Epithelial cell of esophagus (primary cell): ENCODE measurements at places on chromosomes 11 and 22.

DNA sequence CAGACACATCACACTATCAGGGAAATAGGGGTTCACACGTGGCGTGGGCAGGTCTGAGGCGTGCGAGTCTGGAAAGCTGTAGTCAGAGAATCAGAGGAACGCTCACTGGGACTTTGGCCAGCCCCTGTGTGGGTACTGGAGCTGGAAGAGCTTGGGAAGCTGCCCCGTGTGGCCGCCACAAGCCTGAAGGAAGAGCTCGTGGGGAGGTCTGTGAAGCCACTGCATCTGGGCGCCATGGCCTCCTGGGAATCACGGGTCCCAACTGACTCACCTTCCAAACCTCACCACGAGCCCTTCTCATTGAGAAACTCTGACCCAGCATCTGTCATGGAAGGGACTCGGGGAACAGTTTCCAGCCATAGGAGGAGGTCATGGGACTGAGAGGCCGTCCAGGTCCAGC is 5.9 kb upstream of the MRGPRF start:
- no peak for DNase-seq

GRCh38 chr11:124896821-124897391 is 759 bp downstream of the ROBO4 start:
- DNase-seq = no peak

DNA sequence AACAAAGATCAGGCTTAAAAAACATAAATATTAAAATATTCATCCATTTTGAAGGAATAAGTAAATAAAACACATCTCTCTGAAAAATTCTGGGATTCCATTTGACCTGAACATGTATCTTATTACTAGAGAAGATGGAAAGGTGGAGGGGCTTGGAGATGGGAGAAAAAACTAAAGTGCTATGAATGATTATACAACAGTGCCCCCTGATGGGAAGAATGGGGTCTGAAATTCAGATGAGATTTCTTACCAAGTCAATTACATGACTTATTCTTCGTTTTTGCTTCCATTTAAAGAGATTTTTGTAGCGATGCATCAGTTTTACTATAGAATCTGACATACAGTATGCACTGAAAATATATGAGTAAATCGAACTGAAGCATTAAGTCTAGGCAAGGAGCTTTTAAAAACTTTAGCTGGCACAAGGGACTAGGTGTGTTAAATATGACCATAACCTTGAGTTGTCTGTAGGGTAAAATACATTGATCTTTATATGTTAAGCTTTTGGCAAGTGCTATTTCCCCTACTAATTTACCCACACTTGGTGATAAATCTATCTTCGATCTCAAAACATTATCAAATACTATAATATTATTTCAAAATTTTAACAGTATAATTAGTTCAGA is 718.8 kb downstream of the CNTN5 start:
- peak; percentile 50 for DNase-seq

GRCh38 chr11:27701355-27702105 is 1.3 kb upstream of the BDNF start:
- DNase-seq = peak; percentile 32

- no peak for DNase-seq
Observed at GRCh38 chr11:125494561-125494960, 1.5 kb downstream of the FEZ1 start.

DNA sequence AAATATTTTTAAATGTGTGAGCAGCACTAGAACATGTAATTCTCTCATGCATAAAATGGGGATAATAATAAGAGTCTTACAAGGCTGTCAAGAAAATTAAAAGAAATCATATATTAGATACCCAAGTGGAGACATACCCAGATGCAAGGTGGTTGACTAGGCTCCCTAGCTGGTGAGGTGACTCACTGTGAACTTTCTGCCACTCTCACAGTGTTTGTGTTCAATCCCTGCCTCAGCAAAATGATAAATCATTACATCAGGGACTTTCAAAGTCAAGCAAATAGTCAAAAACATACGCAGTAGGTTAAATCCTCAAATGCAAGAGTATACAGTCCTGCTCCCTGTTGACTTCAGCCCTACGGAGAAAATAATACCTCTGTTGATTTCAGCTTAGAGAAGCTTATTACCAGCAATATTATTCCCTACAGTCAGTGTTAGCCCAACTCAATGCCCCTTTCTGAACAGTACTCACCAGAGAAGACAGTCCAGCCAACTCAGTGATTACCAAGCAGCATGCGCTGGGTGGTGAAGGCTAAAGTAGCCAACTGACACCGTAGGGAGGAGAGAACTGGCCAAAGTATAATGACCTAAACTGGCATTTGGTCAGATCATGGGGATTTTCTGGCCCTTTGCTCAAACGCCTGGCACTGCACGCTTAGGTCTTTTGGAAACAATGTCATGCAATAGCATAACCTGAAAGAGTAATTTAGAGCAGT is 73.1 kb upstream of the BARX2 start:
- DNase-seq = peak; percentile 46

- no peak for DNase-seq
Observed at GRCh38 chr11:119337581-119338317, 2.9 kb downstream of the C1QTNF5 start.

GRCh38 chr11:67408437-67409200 is 4.7 kb downstream of the TBC1D10C start:
- no peak for DNase-seq

DNA sequence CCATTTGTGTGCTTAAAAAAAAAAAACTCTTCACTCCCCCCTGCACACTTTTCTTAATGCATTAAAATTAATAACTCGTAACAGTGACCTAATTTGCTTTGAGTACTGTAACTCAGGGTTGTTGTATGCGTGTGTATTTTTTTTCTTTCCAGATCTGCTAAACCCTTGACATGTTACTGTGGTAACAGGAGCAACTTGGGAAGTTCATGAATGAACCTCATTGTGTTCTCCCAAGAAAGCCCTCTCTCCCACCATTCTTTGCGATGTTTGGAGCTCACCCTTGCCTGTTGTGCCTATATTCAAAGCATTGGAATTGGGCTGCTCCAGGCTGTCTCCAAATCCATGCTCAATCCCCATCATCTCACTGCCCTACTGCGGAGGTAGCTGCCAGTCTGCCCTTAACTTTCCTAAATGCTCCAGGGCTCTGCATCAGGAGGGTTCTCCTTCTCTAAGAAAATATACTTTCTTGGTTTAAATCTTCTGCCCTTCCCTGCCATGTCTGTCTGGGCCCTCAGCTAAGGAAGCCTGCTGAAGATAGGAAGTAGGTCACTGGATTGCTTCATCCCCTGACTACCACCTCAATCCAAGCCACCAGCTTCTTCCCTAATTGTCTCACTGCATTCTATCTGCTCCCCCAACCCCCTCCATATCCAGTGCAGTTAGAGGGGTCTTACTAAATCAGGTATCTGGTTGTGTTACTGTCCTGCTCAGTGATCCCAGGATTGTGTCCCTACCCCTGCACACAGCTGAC is 70.3 kb downstream of the KIRREL3 start:
- no peak for DNase-seq

DNA sequence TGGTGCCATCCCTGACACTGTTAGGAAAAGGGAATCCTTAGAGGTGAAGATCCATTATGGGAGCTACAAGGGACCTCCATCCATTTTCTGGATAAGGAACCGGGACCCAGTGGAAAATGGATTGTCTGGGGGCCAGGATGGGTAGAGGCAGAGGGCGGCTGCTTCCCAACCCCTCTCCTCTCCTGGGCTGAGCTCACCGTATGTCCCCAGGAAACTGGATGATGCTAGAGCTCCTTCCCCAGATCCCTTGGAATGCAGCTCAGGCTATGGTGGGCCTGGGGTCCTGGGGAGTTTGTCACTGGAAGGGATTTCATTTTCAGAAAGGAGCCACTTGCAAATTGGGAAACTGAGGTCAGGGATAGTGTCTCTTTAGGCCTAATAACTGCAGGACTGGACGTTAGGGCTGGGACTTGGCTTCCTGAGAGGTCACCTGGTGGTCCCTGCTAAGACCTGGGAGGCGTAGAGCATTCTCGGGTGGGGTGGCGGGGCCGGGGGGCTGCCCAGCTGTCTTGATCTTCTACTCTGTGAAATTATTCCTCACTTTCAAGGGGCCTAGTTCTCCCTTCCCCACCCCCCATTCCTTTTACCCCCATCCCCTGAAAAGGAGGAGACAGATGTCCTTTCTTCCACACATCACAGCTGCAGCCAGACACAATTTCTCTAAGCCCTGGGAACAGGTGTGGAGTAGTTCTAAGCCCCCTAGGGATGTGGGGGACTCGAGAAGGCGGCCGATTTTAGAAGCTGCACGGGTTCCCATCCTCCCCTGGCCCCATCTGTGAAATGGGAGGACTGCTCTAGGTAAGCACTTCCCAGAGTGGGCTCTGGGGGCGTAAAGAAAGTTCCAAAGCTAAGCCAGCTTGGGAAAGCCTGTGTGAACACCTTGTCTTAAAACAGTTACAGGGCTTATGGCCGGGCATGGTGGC is 99.8 kb downstream of the PKNOX2 start:
- no peak for DNase-seq

GRCh38 chr11:35905646-35906276 is 38.1 kb upstream of the LDLRAD3 start:
- no peak for DNase-seq

GRCh38 chr11:67640021-67640757 is 626 bp upstream of the TBX10 start:
- DNase-seq = peak; percentile 51

DNA sequence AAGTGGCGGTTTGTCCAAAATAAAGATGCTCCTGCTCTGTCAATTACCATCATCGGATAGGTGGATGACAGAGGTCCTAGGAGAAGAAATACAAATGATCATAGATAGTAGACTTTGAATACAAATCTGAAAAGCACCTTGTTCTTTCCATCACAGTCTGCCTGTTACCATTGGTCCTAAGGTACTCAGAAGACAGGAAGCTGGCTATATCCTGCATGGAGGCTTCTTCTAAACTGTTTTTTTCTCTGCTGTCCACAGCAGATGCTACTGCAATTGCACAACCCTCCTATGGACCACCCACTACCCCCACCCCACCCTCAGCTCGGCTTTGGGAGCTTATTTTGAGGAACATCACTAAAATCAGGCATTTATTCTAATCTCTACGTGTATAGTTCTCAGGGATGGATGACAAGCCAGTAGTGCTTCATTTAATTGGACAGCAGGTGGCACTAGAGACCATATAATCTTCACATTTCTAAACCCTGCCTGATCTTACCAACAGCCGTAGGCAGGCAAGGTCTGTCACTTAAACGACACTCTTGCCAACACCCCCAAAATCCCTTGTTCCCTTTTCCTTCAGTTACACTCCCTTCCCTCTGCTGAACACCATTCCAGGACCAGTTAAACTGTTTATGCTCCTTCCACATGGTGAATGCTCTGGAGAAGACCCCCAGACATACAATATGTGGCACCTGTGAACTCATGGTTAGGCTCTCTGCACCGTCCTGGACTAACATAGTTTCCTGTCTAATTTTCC is 6.6 kb upstream of the PTS start:
- peak; percentile 82 for DNase-seq

DNA sequence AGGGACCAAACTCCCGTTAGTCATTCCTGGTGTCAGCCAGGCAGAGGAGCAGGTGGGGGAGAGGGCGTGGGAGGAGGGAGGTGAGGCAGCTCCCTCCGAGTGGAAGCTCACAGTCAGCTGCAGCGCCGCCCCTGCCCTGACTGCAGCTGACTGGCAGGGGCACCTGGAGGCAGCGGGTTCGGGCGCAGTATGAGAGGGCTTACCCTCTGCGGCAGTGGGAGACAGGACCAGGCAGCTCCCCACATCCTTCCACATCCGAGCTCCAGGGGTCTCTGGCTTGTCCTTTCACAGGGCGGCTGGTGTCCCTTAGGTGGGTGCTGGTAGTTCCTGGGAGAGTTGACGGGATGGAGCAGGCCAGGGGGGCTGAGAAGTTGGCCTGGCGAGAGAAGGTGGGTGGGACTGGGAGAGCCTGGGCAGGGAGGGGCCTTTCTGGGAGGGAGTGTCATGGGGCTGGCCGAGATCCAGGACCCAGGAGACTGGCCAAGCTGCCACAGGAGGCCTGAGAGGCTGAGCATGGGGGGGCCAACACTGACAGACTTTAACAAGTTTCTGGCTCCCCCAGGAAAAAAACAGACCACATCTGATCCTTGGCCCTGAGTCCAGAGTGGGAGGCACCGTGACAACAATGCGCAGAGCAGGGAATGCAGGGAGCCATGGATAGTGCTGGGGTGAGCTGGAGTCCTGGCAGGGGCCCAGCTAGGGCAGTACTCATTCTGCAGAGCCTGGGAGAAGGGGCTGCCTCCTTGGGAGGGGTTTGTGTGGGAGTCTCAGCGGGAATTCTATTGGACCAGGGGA is 4.9 kb downstream of the ADORA2A start:
- peak; percentile 67 for DNase-seq

DNA sequence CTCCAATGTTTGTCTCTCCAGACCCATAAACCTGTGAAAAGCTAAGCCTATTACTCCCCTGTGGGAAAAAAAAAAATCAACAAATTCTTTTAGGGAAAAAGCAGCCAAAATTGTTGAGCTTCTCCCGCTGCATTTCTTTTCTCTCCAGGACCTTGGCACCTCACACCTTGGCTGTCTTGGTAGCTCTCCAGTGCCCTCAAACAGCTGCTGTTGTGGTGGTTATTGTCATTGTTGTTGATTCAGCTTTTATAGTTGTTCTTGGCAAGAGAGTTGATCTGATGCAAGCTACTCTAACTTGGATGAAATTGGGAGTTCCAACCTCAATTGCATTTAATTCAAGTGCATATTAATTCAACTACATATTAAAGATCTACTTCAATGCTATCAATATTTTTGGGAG is 516.9 kb upstream of the LARGE1 start:
- no peak for DNase-seq

GRCh38 chr22:28141614-28142013 is 222.6 kb upstream of the PITPNB start:
- DNase-seq = no peak

- peak; percentile 90 for DNase-seq
Observed at GRCh38 chr22:32985899-32986765, 72.0 kb downstream of the SYN3 start.

DNA sequence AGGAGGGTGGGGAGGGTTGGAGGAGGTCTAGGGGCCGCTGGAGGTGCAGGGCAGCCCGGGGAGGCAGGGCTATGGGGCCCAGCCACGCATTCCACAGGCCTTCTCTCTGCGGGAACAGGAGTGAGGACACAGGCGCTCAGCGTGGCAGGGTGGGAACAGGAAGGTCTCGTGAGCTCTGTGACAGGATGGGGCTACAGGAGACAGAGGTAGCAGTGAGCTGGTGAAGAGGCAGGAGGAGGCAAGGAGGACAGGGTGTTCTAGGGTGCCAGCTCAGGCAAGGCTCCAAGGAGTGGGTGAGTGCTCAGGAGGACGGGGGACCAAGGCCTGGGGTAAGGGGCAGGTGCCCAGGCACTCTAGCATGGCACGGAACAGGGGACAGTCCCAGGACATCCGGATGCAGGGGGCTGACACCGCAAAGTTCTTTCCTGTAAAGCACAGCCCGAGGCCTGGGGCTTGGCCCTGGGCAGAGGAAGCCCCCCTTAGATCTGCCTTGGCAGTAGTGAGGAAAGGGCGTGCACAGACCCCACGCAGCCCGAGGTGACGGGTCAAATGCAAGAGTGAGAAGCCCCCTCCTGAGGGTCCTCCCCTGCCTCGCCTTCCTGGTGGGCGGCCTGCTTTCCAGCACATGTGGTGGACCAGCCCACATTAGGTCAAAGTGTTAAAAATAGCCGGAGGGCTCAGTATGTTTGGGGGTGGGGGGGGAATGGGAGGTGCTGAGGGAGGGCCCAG is 4.7 kb upstream of the NEAT1 start:
- peak; percentile 39 for DNase-seq
